ENCODE measurements at places on chromosomes 11 and 22.
A peak's percentile ranks its signal among the peaks of the same experiment; 100 is the strongest.

DNA sequence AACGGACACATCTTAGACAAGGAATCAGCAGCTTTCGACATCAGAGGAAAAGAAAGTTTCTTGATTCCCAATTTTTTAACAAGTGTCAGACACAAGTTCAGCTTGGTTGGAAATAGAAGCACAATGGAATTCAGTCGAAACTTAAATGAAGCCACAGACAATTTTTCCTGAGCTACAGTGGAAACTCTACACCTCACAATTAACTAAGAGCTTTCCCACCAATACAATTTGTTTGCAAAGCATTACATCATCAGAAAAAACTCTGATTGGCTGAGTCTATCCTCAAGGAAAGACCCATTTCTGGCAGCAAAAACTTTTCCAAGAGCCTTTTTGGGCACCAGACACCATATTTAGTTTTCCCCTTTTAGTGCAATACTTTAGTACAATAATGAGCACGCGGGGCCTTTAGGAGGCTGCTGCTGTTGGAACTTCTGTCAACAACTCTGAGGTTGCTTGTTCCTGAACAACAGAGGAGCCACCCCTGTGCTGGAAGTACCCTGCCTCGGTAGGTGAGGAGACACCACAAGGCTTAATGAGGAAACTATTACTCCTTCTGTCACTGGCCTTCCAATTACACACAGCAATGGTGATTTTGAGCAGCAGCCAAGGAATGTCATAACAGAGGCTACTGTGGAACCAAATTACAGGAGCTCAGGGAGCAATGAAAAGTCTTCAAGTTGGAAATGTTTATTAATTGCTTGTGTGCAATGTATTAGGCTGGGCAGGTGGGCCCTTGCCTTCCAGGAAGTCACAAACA is 61.9 kb upstream of the BARX2 start:
- DNase-seq, result no peak

DNA sequence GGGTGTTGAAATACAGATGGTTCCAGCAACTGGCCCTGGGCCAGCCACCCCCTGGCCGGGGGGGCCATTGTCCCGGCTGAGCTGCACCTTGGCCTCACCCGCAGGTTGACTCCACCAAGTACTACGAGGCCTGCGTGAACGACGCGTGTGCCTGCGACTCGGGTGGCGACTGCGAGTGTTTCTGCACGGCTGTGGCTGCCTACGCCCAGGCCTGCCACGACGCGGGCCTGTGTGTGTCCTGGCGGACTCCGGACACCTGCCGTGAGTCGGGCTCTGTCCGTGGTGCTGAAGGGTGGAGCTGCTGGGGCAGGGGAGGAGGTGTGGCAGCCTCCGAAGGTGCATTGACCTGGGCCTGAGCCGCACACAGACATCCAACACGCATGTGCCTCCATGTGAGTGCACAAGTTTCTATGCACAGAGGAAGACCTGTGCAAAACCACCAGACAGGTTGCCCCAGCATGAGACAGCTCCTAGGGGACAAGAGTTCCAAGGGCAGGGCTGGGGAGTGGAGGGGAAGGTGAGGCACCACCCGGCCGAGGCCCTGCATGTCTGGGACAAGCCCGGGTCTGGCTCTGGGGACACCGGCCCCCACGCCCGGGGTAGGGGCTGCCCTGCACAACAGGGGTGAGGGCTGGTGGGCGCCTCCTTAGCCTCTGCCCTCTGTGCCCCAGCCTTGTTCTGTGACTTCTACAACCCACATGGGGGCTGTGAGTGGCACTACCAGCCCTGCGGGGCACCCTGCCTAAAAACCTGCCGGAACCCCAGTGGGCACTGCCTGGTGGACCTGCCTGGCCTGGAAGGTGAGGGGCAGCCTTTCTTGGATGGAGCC is 16.1 kb downstream of the MUC5B start:
- DNase-seq, result no peak

DNA sequence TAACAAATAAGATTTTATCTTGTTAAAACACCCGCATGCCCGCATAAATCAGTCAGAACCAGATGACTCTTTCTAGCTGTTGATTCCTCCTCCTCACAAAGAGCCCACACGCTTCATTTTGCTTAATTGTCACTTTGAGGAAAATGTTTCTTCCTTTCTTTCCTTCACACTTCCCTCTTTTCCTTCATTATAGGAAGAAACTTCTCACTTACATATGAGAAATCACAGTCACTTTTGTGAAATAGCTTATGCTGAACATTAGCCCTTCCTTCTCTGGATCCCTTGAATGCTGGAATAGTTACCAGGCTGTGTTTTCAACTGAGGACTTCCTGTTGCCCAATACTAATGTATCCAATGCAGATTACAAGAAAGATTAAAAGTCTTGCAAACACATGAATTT is 5.8 kb downstream of the MS4A6E start:
- no peak for DNase-seq

DNA sequence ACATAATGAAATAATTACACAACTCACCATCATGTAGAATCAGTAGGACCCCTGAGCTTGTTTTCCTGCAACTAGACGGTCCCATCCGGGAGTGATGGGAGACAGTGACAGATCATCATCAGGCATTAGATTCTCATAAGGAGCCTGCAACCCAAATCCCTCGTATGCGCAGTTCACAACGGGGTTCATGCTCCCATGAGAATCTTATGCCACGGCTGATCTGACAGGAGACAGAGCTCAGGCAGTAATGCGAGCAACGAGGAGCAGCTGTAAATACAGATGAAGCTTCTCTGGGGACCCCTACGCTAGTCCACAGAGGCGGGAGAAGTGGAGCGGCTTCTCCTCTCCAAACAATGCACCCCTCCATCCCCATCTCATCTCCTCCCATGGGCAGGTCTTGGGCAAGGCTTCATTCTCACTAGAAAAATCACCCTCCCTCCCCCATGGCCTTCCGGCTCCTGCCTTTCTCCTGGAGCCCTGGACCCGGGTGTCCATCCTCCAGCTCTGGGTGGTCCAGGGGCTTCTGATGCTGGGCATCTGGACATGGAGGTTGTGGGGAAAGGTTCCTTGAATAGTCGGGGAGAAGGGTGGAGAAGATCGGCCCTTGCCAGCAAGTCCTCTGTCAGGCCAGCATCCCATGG is 16.2 kb upstream of the RAC2 start:
- peak; percentile 30 for DNase-seq

DNA sequence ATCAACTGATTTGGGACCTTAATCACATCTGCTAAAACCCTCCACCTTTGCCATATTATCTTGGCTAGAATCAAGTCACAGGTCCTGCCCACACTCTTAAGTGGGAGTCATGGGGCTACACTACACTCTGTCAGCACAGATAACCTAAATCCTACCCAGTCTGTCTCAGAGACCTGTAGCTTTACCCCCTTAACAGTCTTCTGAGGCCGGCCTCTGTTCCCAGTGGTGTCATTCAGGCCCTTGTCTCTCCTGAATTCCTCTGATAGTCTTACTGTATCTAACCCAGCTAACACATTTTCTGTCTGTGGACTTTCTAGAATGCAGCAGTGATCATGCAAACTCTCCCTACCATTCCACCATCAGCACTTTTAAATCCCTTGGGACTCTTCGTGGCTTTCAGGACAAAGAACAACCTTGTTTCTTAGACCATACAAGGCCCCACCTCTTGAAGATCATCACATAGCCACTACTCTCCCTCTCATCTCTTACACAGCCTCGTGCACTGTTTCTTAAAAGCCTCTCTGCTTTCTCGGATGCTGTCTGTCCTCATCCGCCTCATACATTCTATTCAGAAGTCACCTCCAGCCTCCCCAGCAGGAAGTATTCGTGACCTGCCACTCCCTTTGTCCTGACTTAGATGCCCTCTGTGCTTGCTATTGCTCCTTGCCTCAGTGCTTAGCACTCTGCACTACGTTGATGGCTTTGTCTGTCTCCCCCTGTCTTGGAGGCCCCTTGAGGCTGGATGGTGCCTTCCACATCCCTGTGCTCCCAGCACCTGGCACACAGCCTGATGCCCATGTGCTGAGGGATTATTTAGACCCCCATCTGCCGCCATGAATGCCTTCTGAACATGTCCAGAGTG is 57.9 kb downstream of the PANX1 start:
- no peak for DNase-seq

GRCh38 chr22:22034469-22035132 is 52.0 kb upstream of the TOP3B start:
- DNase-seq, result no peak

DNA sequence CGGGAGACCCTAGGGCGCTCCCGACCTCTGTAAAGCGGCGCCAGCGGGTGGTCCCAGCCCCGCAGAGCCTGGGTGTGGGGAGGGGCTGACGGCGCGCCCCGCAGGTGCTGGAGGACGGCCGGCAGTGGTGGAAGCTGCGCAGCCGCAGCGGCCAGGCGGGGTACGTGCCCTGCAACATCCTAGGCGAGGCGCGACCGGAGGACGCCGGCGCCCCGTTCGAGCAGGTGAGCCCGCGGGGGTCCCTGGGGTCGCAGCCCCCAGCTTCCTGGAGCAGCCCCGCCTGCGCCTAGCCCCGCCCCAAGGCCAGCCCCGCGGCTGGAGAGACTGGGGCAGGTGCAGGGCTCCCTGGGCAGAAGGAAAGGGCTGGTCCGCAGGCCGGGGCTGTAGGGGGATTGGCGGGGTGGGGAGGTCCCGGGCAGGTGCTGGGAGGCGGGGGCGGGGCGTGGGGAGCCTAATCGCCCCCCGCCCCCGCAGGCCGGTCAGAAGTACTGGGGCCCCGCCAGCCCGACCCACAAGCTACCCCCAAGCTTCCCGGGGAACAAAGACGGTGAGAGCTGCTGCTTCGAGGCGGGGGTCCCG is 19.7 kb downstream of the EPS8L2 start:
- peak; percentile 53 for DNase-seq

GRCh38 chr11:95972060-95972459 is 48.2 kb upstream of the MTMR2 start:
- no peak for DNase-seq

DNA sequence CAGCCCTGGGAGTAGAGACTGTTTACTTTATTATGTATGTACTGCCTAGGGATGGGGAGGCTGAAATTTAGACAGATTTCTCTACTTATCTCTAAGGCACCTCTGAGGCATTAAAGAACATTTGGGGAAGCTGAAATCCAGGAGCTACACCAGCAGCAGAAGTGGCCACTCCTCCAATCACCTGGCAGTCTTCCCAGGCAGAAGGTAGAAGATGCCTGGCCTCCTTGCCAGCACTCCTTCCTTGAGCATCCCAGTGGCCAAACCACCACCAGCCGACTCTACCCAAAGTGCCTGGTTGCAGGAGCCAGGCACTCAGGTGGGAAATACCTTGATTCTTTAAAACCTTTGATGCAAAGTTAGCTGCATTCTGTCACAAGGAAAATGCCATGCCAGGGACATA is 1.9 kb upstream of the FAT3 start:
- DNase-seq, result peak; percentile 8

GRCh38 chr11:130383344-130384211 is 44.8 kb downstream of the ADAMTS8 start:
- no peak for DNase-seq

DNA sequence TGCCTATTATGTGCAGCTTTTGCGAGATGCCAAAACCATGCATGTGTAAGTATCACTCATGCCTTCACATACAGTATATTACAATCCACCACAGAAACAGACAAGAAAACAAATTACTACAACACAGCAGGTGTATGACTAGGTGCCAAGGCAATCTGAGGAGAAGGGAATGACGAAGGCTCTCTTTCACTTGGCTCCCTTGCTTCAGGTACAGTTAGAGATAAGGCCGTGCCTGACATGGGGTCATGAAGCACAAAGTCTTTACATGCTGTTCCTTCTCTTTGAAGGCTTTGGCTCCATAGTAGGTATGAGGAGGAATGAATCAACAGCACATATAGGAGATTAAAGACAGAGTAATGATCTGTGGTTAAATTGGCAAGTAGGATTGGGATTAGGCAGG is 65.2 kb upstream of the FSHB start:
- DNase-seq, result no peak

DNA sequence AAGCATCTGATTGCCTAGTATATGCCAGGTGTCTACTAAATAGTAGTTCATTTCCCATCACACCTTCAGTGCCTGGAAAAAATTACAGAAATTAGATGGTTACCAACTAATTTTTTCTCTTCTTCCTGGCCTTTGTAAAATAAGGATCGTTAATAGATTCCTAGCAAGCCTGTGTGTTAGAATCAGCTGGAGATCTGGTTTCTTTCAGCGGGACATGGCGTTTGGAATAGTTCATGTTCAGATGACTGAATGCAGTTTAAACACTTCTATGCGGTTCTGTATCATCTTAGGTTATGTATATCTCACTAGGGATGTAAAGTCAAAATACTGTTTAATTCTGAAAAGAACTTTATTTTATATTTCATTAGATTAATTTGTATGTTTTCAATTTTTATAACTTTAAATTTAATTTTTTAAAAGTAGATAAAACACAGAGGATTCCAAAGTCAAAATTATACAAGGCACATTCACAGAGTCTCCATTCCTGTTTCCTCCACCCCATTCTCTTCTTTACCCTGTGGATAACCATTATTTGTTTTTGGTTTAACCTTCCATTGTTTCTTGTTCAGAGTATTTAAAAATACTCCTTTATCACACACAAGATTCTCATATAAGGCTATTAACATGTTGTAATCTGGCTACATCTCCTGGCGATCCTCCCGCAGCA is 132.8 kb downstream of the ATXN10 start:
- no peak for DNase-seq

DNA sequence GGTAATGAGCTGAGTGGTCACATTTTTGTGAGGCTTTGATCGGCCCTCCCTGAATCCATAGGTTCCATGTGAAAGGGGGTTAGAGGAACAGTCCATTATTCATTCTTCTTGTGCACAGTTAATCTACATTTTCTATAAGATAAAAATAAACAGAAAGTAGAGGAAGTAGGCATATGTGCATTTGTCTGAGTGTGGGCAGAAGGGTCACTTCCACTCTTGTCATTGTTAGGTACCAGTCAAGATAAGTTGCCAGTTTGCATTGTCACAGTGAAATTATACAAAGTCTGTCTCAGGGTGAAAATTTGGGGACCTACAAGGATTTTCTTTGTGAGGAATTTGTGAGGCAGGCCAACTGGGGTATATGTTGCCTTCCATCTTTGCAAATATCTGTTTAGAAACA is 4.6 kb upstream of the APOL4 start:
- no peak for DNase-seq

- DNase-seq, result no peak
These were observed 936 bp downstream of the BRD1 start for GRCh38 chr22:49826603-49827270.

DNA sequence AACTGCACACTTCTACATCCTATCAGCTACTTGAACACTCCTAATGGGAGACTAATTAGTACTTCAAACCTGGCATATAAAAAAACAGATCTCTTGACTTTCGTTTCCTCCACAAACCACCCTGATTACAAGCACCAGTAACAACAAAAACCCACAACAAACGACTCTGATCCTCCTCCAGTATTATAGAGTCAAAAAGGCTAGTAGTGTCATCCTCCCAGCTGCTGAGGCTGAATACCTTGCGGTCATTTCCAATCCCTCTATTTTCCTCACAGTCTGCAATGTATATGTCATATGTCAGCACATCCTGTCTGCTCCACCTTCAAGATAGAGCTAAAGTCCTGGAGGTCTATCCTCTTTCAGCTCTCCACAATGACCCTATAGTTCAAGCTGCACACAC is 688.9 kb upstream of the RAG2 start:
- no peak for DNase-seq
